Panc1 (cell line): ENCODE measurements at places on chromosomes 4 and X. TPM values are rescaled to one million over a fixed set of nuclear protein-coding genes. Genes with fewer than 3 reads are reported as not detected.

- H3K4me1 ChIP-seq, result no peaks in the 10 kb centered on the region
- DNase-seq, result no peak
- H3K27ac ChIP-seq, result no peak overlapping the region
- no peaks in the 10 kb centered on the region for H3K27me3 ChIP-seq
Observed at GRCh38 chr4:61380865-61381264, 180.7 kb downstream of the ADGRL3 start.

DNA sequence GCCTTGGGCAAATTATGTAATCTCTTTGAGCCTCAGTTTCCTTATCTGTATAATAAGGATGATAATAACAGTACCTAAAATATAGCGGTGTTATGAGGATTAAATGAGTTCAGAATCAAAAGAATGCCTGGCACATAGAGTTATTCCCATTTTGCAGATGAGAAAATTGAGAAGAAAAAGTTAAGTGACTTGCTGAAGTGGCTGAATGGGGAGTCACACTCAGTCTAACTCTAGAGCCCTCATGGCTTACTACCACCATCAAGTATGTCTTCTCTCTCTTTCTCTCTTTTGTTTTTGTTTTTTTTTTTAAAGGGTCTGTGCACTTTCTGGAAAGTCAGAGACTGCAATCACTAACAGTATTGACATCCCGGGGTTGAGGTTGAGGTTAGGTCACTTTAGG lies 615 bp downstream of the CACNA1F start:
- H3K4me3 ChIP-seq, result no peak overlapping the region
- H3K36me3 ChIP-seq, result no peaks in the 10 kb centered on the region
- DNase-seq, result no peak
- no peaks in the 10 kb centered on the region for H3K27me3 ChIP-seq
- no peak overlapping the region for H3K27ac ChIP-seq
- no peaks in the 10 kb centered on the region for H3K4me1 ChIP-seq

DNA sequence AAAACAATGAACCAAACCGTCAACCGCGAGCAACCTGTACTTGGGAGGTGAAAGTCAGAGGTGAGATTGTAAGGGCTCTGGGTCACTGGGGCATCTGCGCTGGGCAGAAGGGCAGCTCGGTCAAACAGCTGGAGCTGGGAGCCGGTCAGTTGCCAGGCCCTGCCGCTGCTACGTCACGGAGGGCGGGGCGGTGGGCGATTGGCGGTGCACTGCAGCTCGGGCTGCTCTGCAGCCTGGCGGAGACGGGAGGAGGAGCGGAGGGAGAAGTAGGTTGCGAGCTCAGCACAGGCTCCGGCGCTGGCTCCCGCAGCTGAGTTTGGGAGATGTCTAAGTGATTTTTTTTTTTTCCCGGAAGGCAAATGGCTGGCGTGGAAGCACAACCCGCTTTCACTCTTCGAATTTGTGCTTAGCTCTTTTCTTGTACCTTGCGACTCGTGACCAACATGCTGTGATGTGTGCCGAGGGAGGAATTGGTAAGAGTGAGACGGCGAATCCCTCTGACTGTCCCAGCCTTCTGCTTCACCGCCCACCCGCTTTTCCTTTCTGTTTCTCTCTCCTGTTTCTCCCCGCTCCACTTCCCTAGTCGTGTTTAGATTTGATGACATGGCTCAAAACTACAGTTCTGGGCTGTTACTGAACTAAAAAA lies at the start of gene ATP10D:
TSS of gene ATP10D (plus strand) at position 229 of the 646 bp plus-strand sequence. CDS start 27,266 bp downstream, outside the sequence.
- H3K4me1 ChIP-seq, result no peaks in the 10 kb centered on the region
- peak within 1 kb of the TSS; percentile 86 for H3K27ac ChIP-seq
- H3K36me3 ChIP-seq, result no peaks in the 10 kb centered on the region; the same call in 1 of the 2 replicates
- peak; percentile 72 for DNase-seq
- no peaks in the 10 kb centered on the region for H3K27me3 ChIP-seq

The KLHL4 gene
- total RNA-seq, result 27.6 TPM
